Stimulated activated CD4-positive, alpha-beta T cell treated with anti-CD3 and anti-CD28 coated beads, Interleukin-15, amount 100 ng/mL, for 1 hour (primary cell): ENCODE measurements at places on chromosomes 16 and 17.

DNA sequence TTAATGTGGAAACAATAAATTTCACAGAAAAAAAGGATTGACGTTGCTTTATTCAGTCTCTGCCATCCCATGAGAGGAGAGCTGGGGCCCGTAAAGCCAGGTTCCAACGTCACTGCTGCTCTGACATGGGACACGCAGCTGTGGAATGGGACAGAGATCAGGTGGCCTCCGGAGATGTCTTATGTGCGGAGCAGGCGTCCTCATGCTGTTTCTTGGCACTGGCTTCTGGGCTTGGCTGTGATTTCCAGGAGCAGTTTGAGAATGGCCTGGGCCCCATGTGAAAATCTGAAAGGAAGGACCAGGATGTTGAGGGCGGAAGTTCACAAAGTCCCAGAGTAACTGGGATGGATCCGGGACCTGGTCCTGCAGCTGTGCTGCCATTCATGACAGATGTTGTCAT lies 32.4 kb downstream of the NDEL1 start:
- DNase-seq, result no peak

DNA sequence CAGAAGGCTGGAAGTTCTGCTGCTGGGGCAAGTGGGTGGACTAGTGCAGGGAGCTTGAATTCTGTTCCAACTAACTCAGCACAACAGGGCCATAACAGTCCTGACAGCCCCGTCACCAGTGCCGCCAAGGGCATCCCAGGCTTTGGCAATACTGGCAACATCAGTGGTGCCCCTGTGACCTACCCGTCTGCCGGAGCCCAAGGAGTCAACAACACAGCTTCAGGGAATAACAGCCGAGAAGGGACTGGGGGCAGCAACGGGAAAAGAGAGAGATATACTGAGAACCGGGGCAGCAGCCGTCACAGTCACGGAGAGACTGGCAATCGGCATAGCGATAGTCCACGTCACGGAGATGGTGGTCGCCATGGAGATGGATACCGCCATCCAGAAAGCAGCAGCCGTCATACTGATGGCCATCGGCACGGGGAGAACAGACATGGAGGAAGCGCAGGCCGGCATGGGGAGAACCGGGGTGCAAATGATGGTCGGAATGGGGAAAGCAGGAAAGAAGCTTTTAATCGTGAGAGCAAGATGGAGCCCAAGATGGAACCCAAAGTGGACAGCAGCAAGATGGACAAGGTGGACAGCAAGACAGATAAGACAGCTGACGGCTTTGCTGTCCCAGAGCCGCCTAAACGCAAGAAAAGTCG lies 9.4 kb upstream of the PSMC5 start:
- DNase-seq, result no peak

- no peak for DNase-seq
These were observed 332.8 kb upstream of the DYNLRB2 start for GRCh38 chr16:80208015-80208414.

DNA sequence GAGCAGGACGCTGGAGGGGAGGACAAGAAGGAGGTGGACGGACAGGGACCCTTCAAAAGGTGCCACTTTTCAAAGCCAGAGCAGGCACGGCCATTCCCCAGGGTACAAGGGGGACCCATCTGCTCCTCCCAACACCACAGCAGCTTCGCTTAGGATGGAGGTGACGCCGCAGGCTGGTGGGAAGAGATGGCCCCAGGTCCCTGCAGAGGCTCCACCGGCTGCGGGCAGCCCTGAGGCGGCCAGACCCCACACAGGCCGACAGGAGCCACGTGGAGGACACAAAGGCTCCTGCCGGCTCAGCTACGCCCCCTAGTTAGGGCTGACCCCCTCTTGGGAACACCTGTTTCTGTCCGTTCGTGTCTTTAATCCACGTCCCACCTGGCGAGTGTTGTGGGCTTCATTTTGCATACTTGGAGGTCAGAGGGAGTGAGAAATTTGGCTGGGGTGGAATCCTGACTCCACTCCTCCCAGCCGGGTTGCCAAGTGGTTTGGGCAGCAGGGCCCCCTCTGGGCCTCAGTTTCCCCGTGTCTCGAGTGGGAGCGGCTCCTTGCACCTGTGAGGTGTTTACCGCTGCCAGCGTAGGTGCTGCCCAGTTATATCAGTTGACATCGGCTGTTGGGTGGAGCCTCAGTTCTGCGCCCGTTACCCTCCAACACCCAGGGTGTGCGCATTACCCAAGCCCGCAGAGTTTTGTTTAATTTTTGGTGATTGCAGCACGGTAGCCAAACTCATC lies 5.8 kb upstream of the FN3KRP start:
- no peak for DNase-seq

DNA sequence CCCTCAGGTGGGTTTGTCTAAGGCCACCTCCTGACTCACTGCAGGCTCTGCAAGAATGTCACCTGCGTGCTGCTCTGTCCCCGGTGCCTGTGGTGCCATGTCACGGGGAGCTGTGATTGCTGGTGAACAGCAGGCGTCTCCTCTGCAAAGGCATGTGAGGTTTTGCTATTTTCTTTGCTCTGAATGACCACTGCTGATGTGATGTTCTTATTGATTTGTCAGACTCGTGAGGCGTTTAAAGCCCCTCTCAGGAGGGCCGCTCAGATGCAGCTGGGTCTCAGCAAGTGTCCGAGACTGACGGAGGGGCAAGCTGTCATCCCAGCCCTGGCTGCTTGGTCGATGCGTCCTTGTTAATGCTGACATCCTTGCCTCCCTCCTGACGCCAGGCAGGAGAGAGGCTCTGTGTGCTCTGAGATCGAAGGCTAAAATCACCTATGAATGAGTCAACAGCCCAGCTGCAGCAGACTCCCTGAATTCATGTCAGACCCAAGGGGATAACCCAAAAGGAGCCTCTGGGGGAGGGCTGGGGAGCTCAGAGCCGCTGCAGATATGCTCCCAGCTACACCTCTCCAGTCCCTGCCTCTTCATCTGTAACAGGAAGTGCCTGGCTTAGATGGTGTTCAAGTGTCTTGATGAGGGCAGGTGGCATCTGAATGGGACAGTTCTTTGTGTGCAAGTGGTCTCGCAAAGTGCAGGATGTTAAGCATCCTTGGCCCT lies 11.8 kb upstream of the PEMT start:
- no peak for DNase-seq
